Stimulated activated CD8-positive, alpha-beta memory T cell treated with anti-CD3 and anti-CD28 coated beads, Interleukin-7, amount 100 ng/mL, for 1 hour (primary cell): ENCODE measurements at places on chromosomes 5 and 9.

DNA sequence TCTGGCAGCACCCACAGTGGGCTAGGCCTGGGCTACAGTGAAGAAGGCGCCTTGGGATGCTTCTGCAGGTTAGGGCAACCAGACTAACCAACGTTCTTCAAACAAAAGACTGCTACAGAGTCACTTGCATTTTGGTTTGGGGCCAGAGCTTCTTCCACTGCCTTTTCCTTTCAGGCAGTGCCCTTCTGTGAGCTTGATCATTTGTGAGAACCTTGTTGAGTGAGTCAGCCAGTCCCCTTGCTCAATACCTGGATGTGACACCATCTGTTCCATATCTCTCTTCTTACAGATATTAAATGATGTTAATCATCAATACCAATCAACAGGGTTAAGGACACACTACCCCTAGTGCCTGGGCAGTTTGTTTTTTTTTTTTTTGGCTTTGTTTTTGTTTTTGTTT is 46.5 kb upstream of the VDAC1 start:
- DNase-seq, result no peak

DNA sequence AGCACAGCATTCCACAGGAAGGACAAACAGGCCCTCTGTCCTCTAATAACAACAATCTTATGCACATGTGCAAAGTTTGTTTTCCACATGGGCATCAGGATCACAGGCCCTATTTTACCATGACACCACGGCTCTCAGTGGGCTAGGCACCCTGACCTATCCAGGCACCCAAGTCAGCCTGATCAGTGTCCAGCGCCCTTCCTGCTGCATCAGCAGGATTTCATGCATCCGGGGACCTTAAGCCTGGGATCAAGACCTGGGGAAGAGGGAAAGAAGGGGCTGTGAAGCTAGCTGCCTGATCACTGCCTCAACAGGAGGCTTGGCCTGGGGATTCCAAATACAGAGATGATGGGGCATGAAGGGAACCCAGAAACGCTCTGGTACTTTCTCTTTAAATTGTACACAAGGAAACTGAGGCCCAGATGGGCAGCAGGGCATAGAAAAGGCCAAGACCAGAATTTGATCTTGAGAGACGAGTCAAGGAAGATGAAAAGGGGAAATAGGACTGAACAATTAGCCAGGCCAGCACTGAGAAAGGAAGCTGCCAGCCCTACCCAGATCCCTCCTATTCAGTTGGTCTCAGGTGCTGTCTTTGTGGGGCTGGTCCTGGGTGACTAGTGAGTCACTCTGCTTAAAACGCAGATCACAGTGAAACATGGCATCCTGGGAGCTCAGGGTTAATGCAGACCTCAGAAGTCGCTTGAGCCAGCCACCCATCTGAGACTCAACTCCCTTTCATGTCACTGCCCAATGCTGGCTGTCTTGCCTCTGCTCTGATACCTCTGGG is 57.9 kb downstream of the SHB start:
- DNase-seq, result no peak

DNA sequence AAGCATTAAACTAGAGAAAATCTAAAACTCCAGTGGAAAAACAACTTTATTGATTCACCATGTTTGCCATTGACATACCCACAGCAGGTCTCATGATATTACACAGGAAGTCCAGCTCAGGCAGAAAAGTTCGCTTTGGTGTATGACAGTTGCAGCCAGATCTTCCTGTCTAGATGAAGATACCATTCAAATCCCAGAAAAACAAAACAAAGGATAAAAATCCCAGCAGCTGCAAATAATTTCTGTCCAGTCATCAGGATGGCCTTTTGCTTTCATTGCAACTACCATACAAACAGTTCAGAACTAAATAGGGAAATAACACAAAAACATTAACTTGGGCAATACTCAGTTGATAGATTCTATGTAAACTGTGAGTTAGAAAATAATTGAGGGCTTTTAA is 136.0 kb upstream of the NREP start:
- no peak for DNase-seq

GRCh38 chr9:105881654-105882349 is 187.5 kb downstream of the TMEM38B start:
- peak; percentile 48 for DNase-seq

DNA sequence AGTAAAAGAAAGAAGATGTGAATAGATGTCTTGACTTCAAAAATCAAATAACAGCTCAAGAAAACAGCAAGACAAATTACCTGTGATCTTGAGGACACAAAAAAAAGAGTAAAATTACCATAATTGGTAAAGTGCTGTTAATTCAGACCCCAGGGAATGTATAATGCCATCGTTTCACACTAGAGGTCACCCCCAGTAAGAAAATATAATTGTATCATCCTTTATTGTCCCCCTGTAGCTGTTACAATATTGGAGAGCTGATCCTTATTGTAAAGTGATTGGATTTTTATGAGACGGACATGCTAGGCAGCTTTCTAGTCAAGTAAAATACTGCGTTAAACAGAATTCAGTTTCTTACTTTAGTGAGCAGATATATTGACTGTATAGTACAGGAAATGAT is 377.0 kb downstream of the TLE1 start:
- DNase-seq, result no peak

- no peak for DNase-seq
These were observed 124.1 kb upstream of the ACO1 start for GRCh38 chr9:32260151-32260862.

- no peak for DNase-seq
These were observed 1.5 kb downstream of the ZBTB43 start for GRCh38 chr9:126806336-126806735.

DNA sequence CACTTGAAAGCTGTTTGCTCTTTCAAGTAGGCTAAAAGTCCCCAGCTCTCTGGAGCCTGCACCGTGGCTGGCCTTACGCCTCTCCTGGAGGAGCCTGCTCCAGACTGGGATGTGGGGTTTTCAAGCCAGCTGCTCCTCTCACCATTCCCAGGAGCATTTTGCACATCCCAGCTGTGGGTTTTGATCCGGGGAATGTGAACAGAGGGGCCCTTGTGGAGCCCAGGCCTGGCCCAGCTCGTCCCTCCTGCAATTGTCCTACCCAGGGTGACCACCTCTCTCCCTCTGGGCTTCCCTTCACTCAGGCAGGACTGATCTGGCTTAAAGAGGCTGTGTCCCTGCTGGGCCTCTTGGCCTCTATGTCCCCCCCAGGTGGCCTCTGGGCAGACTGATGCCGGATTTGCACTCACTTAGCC is 32.5 kb upstream of the TIFAB start:
- no peak for DNase-seq

- DNase-seq, result no peak
These were observed 32.5 kb upstream of the ZNF366 start for GRCh38 chr5:72539726-72540125.

DNA sequence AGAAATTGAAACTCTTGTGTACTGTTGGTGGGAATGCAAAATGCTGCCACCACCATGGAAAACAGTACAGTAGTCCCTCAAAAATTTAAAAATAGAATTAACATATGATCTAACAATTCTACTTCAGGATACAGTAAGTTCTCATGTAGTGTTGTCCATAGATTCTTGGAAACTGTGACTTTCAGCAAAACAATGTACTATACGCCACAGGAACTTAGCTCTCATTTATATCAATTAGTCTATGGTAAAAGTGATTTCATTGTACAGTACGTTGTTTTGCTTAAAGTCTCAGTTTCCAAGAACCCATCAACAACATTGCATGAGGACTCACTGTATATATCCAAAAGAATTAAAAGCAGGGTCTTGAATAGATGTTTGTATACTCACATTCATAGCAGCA is 233.5 kb upstream of the GAS1 start:
- no peak for DNase-seq

- no peak for DNase-seq
These were observed 93.0 kb downstream of the SUSD1 start for GRCh38 chr9:112081918-112082729.

DNA sequence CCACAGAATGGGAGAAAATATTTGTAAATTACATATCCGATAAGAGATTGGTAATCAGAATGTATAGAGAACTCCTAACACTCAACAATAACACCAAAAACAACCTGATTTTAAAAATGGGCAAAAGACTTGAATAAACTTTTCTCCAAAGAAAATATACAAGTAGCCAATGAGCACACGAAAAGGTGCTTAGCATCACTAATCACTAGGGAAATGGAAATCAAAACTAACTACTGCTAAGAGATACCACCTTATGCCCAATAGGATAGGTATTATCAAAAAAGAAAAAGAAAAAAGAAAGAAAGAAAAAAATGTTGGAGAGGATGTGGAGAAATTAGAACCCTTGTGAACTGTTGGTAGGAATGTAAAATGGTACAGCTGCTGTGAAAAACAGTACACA is 212.1 kb downstream of the TLR4 start:
- DNase-seq, result no peak

DNA sequence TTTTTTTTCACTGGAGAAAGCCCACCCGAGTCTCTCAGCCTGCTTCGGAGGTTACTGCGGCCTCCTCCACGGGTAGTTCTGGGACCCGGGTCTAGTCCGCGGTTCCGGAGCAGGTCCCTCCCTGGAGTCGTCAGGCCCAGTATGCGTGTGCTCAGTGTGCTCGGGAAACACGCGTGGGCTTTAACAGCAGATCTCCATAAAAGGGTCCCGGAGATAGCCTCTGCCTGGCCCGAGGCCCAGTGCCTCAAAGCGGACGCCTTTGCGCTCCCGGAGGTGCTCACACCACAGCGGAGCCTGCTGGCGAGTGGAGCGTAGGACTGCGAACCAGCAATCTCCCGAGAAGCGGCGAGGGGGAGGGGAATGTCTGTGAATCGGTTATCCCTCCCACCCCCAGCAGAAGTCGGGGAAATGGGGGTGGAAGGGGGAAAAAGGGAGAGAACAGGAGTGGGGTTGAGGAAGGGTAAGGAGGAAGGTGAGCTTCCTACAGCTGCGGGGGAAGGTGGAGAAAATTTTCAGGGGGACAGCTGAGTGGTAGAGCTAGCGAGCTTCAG is 28.7 kb downstream of the CDKN2A start:
- no peak for DNase-seq

DNA sequence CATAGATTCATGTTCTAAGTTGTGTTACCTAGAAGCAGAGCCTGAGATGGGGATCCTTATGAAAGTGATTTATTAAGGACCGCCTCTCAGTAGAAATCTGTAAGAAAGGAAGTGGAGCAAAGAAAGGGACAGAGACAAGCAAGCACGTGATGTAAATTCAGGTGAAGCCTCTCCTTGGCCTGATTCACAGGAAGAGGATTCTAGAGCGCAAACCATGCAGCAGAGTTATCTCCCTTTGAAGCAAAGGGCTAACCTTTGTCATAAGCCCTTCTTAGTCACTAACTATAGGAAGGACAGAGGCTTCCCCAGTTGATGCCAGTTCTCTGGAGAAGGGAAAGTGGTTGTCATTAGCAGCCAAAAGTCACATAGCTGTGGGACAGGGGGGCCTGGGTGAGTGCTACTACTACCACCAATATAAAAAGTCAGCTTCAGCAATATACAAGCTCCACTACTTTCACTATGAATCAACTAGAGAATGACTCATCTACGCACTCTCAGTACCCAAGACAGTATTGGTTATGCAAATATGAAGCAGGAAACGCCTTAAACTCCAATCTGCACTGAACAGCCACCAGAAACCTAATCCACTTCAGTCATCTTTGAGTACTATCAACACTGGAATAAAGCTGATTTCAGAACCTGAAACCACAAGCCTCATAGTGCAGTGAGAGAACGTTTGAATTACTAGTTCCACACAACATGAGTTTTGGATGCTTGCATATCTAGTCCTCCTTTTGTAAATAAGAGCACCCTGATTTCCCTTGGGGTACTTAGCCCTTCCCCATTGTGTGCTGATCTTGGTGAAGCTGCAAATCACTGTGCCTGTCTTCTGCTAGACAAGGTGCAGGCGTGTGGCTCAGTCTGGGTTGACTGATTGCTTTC is 162.7 kb downstream of the ZNF608 start:
- DNase-seq, result no peak

DNA sequence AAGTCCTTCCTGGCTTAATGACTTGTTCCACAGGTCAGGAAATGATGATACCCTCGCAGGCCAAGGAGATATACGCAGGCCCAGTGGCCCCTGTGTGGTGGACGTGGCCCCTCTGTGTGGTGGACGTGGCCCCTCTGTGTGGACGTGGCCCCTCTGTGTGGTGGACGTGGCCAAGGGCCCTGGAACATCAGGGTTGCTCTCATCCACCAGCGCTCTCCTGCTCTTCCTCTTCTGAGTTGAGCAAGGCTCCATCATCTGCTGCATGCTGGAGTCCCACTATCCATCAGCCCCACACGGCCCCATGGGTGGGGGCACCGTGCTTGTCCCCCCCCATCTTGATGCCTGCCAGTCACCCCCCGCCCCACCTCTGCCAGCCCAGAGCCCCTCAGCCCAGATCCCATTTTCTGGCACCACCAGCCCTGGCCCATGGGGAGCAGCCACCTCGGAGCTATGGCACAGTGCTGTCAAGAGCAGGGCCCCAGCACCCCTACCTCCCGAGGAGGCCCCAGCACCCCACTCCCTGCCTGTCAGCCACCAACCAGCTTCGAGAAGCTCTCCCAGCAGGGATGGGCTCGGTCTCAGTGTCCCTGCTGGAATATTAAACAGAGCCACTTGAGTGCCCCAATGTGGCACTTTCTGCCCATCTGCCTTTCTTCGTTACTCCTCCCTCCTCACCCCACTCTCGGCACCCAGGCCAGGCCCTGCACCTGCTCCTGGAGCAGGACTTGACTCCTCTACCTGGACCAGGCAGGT is 8.1 kb downstream of the LRRC14B start:
- no peak for DNase-seq

- no peak for DNase-seq
These were observed 15.2 kb downstream of the VAV2 start for GRCh38 chr9:133976887-133977286.

DNA sequence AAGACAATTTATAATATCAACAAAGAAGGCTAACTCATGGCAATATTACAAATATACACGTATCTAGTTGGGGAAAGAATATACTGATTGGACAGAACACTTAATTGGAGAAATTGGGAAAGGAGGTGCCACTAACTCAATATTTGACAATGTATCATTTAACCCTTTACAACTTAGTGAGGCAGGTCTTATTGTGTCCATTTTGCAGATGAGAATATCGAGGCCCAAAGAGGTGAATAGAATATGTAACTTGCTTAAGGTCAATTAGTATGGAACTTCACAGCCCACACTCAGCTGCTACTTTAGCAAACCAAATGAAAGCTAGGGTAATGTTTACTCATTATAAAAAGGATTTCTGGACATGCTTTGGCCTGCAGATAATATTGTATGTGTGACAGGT is 46.2 kb downstream of the COMMD10 start:
- DNase-seq, result no peak

- no peak for DNase-seq
These were observed 38.5 kb upstream of the DEPDC1B start for GRCh38 chr5:60738461-60738860.

DNA sequence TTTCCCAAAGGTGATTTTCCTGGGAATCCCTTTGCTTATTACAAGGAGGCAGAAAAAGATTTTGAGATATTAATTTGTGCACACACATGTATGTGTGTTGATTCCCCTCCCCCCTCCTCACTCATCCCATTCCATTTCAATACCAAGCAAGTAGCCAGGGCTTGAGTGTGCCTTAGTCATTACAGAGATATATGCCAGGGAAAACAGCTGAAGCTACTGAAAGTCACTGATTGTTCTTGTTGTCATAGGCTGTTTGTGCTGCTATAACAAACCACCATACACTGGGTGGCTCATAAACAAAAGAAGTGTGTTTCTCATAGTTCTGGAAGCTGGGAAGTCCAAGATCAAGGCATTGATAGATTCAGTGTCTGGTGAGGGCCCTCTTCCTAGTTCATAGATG is 158.6 kb downstream of the BAAT start:
- DNase-seq, result no peak

- DNase-seq, result no peak
These were observed 222.2 kb upstream of the MEF2C start for GRCh38 chr5:89105171-89105695.
